ENCODE measurements at places on chromosomes 7 and 10.

DNA sequence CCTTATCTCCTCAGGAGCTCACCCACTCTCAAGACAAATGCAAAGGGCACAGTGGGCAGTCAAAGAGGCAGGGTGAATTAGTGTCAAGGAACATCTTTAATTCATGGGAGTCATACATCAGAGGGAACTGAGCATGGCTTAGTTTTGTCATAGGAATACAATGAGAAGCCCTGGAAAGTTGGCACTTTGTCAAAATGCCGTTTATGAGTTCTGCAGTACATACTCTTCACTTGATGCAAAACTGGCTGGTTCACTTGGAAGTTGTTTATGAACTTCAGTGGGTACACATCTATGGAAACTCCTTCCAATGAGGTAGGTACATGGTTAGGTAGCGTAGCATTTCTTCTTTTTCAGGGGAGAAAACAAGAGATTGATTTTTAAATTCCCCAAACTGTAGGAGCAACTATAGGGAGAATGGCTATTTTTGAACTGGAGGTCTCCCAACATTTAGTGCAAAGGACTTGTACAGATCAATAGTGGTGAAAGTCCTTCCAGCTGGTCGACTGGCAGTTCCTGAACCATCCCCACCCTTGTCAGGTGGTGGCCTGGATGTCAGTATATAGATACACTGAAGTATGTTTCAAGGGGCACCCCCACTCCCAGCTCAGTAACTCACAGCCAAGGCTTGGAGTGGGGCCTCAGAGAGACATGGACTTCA lies 580.5 kb downstream of the REEP3 start:
- DNase-seq, result no peak

DNA sequence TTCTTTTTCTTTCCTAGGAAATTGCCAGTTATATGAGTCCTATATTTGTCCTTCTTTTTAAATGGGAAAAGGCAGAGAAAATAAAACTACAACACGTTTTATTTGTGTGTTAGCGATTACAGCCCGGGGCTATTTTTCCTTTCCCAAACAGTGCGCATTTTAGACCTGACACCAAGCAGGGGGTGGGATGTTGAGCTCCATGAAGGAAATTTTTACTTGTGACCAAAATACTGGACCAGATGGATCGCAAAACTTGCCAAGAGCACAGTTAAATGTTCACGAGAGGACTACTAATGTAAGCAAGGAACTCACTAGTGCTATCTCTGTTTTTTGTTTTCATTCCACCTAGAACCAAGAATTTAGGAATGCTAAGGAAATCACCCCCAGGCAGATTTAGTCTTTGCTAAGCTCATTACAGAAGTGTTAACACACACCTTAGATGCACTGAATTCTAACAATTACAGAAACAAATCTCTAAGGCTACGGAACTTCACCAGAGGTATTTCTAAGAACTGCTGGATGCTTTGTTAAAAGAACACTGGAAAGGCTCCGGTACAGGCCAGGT lies 114.8 kb downstream of the JAZF1 start:
- no peak for DNase-seq

DNA sequence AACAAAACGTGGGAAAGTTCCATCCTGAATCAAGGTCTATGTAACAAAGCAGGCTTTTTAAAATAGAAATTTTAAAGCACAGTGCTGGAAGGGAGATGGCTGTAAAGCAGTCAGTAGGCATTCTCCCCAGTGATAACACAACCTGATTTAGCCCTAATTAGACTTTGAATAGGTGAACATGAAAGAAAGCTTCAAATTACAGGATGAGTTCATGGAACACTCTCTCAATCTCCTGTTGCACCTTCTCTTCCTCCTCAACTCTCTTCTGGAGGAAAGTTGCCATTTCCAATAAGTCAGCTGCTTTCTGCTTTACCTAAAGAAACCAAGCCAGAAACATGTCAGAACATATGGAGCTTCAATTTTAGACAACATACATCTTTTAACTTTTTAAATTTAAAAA lies 20.1 kb downstream of the SFR1 start:
- DNase-seq, result no peak

GRCh38 chr10:114404171-114405010 lies at the start of gene AFAP1L2:
TSS of gene AFAP1L2 (minus strand) at chr10:114404502. CDS start at chr10:114404455, 47 bp downstream.
- no peak for DNase-seq

GRCh38 chr7:15403315-15403714 lies 158.5 kb downstream of the AGMO start:
- DNase-seq, result no peak

DNA sequence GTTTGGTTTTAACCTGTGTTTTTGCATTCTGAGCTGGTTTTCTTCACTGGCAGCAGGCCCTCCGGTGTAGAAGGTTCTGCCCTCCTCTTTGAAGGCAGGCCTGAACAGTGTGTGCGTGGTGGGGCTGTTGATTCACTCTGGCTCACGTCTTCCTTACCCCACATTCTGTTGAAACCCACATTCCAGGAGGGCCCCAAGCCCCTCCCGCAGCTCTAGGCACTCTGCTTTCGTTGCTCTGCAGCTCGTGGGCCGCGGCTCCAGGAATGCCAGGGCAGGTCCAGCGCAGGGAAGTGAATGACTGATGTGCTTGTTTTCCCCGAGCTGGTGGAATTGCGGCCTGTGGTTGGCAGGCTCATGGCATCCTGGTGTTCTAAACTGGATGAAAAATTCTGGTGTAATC lies 49.0 kb downstream of the HTRA1 start:
- no peak for DNase-seq

DNA sequence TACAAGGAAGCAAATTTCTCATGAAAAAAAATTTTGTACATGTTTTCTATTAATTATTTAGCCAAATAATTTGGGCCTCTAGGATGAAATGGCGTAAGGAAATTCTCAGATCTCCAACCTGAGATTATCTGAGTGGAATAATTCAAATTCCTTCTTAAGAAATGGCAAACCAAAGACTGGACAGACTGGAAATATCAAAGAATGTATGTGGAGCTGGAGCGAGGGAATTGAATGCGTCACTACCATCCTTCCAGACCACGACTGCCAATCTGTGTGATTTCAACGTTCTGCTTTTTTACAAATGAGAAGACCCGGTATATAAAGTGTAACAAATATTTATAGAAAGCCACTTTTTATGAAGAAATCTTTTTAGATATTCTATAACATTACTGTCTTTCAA lies 12.4 kb upstream of the BLNK start:
- DNase-seq, result no peak

DNA sequence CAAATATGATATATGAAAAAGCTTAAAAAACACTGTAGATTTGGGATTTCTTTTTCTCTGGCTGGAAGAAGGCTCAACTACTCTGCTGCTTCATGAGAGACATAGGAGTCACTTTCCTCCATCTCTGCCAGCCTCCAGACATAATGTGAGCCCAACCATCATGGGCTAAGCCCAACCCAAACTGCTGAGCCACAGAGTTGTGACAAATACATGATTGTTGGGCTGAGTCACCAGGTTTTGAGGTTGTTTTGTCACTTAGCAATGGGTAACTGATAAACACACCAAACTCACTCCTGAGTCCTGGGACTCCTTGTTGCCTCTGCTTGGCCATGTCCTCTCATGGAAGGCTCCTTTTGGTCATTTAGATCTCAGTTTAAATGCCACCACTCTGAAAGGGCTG lies 381.8 kb upstream of the FZD8 start:
- DNase-seq, result no peak

DNA sequence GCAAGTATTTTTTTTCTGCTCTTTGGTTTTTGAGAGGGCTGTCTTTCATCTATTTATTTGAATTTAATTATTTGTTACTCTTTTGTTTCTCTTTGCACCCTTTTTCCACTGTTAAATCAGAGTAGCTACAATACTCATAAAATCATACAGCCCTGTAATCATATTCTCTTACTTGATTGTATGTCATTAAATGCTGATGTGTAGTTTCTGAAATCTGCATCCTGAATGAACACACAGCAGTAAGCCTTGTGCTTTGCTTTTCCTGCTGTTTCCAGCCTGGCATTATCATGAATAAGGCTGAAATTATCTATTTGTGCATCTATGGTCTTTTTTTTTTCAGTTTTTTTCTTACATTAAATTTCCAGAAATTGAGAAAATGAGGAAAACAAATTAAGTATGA lies 4.1 kb downstream of the LRRC18 start:
- no peak for DNase-seq

- DNase-seq, result no peak
Measured at GRCh38 chr10:16646181-16647059, 124.7 kb upstream of the C1QL3 start.
